ENCODE measurements at places on chromosomes 11 and 22. TPM values are rescaled to one million over a fixed set of nuclear protein-coding genes. Genes with fewer than 3 reads are reported as not detected.
A peak's percentile ranks its signal among the peaks of the same experiment; 100 is the strongest.

Gene YAP1
- not detected for total RNA-seq

DNA sequence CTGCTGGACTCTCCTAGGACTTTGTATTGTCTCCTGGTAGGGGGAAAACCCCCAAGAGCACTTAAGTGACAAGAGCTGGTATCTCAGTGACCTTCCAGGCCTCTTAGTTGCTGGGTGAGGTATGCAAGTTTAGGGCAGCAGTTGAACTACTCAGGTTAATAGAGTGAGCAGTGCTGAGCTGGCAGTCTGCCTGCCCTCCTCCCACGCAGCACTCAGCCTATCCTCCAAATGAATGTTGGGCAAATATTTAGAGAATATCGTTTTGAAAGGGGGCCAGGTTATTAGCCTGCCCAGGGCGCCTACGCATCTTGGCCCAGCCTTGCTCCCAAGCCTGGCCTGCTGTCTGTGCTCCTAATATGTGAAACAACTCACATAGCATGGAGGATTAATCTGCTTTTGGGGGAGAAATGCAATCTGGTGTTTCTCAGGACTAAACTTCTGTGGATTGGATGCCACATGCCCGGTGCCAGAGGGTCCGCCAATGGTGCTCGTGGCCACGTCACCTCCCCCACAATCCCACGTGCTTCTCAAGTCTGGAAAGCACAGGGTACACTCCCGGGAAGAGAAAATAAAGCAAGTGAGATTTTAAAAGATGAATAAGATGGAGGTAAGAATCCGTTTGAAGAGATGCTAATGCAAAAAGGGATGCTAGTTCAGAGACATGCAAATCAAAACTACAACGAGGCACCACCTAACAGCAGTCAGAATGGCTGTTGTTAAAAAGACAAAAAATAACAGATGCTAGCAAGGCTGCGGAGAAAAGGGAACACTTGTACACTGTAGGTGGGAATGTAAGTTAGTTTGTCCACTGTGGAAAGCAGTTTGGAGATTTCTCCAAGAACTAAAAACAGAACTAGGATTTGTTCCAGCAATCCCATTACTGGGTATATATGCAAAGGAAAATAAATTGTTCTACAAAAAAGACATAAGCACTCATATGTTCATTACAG lies 67.7 kb downstream of the SPON1 start:
- H3K27me3 ChIP-seq = peaks cover 16% of the 10 kb centered on the region
- no peaks in the 10 kb centered on the region for H3K4me1 ChIP-seq
- H3K36me3 ChIP-seq = no peaks in the 10 kb centered on the region
- H3K27ac ChIP-seq = no peak overlapping the region
- no peak overlapping the region for H3K4me3 ChIP-seq
- no peak for DNase-seq

- no peaks in the 10 kb centered on the region for H3K27me3 ChIP-seq
- peak overlapping the region; percentile 90 for H3K27ac ChIP-seq
- H3K4me3 ChIP-seq = peak overlapping the region; percentile 66
- H3K4me1 ChIP-seq = peaks cover 18% of the 10 kb centered on the region
Measured at GRCh38 chr11:62104816-62105653, 18.8 kb upstream of the INCENP start.

DNA sequence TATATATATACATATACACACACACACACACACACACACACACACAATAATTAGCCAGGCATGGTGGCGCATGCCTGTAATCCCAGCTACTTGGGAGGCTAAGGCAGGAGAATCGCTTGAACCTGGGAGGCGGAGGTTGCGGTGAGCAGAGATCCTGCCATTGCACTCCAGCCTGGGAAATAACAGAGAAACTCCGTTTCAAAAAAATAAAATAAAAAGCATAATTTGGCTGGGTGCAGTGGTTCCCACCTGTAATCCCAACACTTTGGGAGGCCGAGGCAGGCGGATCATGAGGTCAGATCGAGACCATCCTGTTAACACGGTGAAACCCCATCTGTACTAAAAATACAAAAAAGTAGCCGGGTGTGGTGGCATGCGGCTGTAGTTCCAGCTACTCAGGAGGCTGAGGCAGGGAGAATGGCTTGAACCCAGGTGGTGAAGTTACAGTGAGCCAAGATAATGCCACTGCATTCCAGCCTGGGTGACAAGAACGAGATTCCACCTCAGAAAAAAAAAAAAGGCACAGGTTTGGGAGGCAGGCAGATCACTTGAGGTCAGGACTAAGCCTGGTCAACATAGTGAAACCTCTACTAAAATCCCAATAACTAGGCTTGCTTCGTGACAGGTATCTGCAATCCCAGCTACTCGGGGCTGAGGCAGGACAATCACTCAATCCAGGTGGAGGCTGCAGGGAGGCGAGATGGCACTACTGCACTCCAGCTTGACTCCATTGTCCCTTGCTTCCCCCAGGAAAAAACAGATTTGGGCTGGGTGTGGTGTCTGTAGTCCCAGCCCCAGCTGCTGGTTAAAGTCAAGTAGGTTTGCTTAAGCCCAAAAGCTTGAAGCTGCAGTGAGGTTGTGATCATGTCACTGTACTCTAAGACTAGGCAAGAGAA lies 11.8 kb upstream of the WDR74 start:
- no peak for DNase-seq
- peak overlapping the region; percentile 93 for H3K27ac ChIP-seq
- H3K36me3 ChIP-seq = peaks cover 41% of the 10 kb centered on the region
- no peaks in the 10 kb centered on the region for H3K27me3 ChIP-seq
- peak overlapping the region; percentile 95 for H3K4me3 ChIP-seq
- peaks cover 39% of the 10 kb centered on the region for H3K4me1 ChIP-seq

DNA sequence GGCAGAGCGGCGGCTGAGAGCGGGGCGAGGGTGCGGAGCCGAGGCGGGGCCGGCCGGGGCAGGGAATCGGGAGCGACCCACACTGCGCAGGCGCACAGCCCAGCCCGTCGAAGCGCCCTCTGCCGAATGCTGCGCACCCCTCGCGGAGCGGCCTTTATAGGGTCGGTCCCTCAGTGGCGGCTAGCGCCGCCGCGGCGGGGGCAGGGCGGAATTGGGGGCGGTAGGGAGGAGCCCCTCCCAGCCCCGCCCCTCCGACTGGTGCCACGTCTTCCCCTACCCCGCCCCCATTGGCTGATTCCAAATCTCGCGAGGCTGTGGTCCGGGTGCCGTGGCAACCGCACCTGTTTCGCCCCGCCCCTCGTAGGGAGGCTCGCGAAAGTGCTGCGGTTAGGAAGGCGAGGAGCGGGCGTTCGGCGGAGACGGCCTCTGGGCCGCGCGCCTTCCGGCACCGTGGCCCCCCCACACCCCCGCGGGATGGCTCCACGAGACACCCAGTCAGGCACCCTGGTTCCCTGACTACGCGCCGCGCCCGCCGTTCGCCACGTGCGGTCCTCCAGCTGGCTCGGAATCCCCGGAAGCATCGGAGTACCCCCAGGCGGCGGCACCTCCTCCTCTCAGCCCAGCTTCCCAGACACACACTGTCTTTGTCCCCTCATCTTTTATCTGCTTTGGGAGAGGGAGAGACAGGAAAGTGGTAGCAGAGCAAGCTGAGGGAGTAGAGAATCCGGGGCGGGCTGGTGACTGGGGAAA lies at the start of gene EHD1:
Gene EHD1 (minus strand): TSS at position 128 of the 750 bp plus-strand sequence. CDS start 157 bp downstream, outside the sequence.
- peaks cover 59% of the 10 kb centered on the region for H3K4me1 ChIP-seq
- no peaks in the 10 kb centered on the region for H3K27me3 ChIP-seq
- peaks cover 4% of the 10 kb centered on the region for H3K36me3 ChIP-seq
- peak within 1 kb of the TSS; percentile 99 for H3K4me3 ChIP-seq
- DNase-seq = peak; percentile 100
- H3K27ac ChIP-seq = peak within 1 kb of the TSS; percentile 99

GRCh38 chr11:1554981-1555712 lies 16.9 kb downstream of the DUSP8 start:
- peaks cover 11% of the 10 kb centered on the region for H3K27me3 ChIP-seq
- no peak overlapping the region for H3K4me3 ChIP-seq
- no peak for DNase-seq
- H3K27ac ChIP-seq = no peak overlapping the region
- H3K36me3 ChIP-seq = no peaks in the 10 kb centered on the region

GRCh38 chr11:114396916-114397315 lies 3.4 kb downstream of the C11orf71 start:
- peaks cover 17% of the 10 kb centered on the region for H3K4me1 ChIP-seq
- no peak overlapping the region for H3K27ac ChIP-seq
- no peak overlapping the region for H3K4me3 ChIP-seq
- H3K27me3 ChIP-seq = no peaks in the 10 kb centered on the region

- no peak overlapping the region for H3K27ac ChIP-seq
- H3K4me1 ChIP-seq = no peaks in the 10 kb centered on the region
- H3K36me3 ChIP-seq = peaks cover 9% of the 10 kb centered on the region
- no peak for DNase-seq
- H3K27me3 ChIP-seq = no peaks in the 10 kb centered on the region
Measured at GRCh38 chr11:74226907-74227306, 55.8 kb downstream of the PPME1 start.

DNA sequence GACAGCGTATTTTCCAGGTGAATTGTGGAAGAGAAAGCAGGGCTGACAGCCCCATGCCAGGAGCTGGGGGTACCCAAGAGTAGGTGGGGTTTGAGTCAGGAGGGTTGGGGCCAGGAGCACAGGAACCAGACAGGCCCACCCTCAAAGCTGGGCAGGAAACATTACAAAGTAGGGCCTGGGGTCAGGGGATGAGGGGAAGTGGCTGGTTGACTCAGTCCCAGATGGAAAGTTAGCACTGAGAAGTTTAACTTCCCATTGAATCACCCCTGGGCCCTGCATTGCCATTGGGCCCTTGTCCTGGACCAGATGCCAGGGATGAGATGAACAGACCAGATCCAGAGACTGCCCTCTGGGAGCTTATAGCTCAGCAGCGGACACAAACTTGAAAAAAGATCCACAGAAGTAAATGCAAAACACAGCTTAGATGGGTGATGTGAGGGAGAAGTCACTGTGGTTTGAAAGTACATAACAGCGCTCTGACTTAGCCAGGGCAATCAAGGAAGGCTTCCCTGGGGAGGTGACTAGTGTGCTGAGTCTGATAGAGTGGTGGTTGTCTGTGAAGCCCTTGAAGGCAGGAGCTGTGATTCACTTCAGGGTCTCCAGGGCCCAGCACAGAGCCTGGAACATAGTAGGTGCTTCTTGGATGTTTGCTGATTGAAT lies 2.2 kb downstream of the MAFF start:
- H3K4me1 ChIP-seq = peaks cover 45% of the 10 kb centered on the region
- DNase-seq = no peak
- H3K4me3 ChIP-seq = peak overlapping the region; percentile 78
- H3K36me3 ChIP-seq = no peaks in the 10 kb centered on the region
- no peaks in the 10 kb centered on the region for H3K27me3 ChIP-seq

DNA sequence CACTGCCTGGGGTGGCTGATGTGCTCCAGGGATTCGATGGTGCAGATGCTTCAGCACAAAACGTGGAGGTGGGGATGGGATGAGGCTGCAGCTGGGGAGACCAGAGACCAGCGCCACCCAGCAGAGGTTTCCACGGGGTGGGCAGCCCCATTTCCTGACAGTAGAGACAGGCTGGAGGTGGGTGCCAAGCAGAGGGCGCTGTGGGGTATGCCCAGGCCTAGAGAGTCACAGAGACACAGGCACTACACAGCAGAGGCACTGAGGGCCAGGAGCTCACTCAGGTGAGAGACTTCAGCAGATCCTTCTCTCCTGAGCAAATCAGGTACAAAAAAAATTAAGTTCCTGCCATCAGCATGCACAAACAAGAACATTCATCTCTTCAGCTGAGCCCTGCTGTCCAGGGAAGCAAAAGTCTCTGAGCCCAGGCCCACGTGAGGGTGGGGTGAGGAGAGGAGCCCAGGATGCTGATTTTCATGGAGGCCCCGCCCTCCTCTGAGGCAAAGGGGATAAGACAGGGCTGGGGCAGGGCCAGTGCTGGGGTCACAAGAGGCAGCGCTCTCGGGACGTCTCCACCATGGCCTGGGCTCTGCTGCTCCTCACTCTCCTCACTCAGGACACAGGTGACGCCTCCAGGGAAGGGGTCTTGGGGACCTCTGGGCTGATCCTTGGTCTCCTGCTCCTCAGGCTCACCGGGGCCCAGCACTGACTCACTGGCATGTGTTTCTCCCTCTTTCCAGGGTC lies 53.1 kb downstream of the GGTLC2 start:
- no peak overlapping the region for H3K4me3 ChIP-seq
- H3K27ac ChIP-seq = no peak overlapping the region
- no peak for DNase-seq
- peaks cover 4% of the 10 kb centered on the region for H3K27me3 ChIP-seq

Data from natural killer cell treated with Interleukin-12 subunit alpha and Interleukin-12 subunit beta and Interleukin-15 and Interleukin-18, amount 100 ng/mL, for 72 hours (primary cell).